PC-3 (cell line): ENCODE measurements at places on chromosomes 7 and 10.

- DNase-seq, result no peak
Measured at GRCh38 chr7:84110400-84110799, 84.2 kb downstream of the SEMA3A start.

DNA sequence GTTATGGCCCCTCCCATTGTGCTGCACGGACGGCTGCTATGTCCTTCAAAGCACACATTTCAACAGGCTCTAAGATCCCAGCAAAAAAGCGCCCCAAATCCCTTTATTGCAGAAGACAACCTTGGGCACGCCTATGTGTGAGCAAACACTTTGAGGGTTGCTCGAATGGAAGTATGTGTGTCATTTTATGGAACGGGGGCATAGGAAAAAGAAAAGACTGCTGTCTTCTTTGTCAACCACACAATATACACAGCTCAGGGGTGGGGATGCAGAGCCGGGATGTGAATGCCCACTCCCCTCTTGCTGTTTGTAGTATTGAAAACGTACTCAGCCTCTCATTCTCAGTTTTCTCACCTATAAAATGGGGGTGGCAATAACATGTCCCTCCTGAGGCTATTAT lies 32.0 kb downstream of the C10orf53 start:
- DNase-seq, result no peak

DNA sequence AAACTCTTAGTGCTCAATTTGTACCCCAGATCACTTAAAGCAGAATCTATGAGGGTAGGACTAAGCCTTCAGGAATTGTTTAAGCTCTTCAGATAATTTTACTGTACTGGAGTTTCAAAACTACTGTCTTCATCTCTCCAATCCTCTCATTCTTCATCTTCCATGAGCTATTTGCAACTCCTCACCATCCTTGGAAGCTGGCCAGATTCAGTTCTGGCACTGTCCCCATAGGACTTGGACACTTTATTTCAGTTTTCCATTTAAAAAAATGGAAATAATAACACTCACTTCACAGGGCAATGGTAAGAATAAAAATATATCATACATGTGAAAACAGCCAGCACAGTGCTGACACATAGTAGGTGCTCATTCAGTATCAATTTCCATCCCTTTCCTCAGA lies 74.6 kb downstream of the PPP1R17 start:
- DNase-seq, result no peak

DNA sequence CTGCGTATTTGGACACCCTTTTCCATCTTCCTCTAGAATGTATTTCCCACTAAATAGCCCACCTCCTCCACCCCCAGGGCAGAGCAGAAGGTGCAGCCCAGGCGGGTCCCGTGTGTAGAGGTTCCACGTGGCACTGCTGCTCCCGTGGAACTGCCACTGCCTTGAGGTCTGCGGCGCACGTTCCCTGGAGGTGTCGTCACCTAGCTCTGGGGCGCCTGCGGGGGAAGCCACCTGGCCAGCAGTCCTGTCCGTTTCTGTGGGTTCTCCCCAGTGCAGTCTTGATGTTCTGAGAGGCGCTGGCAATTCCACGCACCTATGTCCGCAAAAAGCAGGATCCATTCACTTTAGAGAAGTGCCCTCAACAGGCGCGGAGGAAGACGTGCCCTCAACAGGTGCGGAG lies 21.9 kb downstream of the BNIP3 start:
- DNase-seq, result no peak

DNA sequence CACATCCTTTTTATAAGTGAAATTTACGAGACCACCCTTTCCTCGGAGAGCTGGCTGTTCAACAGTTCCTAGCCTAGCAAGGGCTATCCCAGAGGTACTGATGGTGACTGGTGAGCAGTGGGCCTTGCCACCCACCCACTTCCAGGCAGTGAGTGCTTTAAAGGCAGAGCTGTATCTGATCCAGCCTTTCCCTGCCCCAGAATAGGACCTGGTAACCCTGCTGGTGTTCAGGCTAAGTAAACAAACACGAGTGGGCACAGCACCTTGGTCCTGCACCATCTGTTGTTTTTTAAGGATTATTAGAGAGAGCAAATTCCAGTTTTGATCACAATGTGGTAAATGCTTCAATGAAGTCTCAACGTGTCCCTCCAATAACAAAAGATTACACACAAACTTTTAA lies 75.7 kb downstream of the COBL start:
- DNase-seq, result no peak

DNA sequence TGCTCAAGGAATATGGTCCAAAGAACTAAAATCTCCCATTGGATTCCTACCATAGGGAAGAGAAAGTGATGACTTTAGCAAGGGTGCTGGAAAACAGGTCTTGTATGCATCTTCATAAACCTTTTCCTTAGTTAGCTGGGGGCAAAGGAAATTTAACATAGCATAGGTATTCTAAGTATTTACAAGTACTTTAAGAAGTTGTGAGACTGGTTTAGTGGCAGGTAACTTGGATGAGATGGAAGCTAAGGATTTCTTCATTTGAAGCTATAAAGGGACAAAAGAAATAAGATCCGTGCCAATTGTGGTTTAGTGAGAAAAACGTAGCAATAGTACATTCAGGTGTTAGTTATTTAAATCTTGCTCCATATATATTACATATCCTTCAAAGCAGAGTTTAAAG lies 183.4 kb upstream of the TCF7L2 start:
- peak; percentile 90 for DNase-seq
